Neural progenitor cell (in vitro differentiated cells): ENCODE measurements at places on chromosomes 7 and 10. TPM values are rescaled to one million over a fixed set of nuclear protein-coding genes. Genes with fewer than 3 reads are reported as not detected.

- no peak overlapping the region for H3K27ac ChIP-seq
- no peaks in the 10 kb centered on the region for H3K27me3 ChIP-seq
- H3K36me3 ChIP-seq, result no peaks in the 10 kb centered on the region
- H3K4me3 ChIP-seq, result no peak overlapping the region
Measured at GRCh38 chr10:114795039-114795438, 26.5 kb upstream of the FHIP2A start.

DNA sequence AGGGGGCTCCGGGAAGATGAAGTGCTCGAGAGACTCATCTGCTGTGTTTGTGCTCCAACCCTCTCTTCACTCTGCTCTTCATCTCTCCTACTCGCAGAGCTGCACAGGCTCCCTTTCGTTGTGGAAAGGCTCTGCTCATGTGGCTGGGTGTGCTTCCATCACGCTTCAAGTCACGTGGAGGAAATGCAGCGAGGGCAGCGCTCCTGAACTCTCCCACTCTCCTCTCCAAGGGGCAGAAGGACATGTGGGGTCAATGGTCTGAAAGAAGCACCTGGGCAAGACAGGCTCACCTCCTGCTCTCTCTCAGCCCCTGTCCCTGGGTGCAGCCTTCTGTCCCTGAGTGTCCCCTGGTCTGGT is 72.6 kb downstream of the USP6NL start:
- peaks cover 36% of the 10 kb centered on the region for H3K4me1 ChIP-seq
- DNase-seq, result no peak
- H3K36me3 ChIP-seq, result no peaks in the 10 kb centered on the region
- H3K4me3 ChIP-seq, result no peak overlapping the region

- H3K4me1 ChIP-seq, result peaks cover 23% of the 10 kb centered on the region
- no peak for DNase-seq
- no peaks in the 10 kb centered on the region for H3K27me3 ChIP-seq
Measured at GRCh38 chr10:31142026-31142425, 110.4 kb upstream of the ZNF438 start.

DNA sequence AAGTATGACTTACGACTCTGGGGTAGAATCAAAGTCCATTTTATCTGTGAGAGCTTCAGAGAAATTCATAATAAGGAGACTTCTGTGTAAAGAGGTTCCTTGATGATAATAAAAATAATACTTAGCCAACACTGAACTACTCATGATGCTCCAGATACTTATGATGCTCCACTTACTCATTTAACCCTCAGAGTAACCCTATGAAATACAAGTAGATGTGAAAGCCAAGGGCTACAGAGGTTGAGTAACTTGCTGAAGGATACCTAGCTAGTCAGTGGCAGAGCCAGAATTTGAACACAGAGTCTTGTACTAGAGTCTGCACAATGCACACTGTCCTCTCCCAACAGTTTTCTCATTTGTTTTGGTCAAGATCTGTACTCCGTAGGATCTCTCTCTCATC is 89.5 kb downstream of the HECW1 start:
- H3K27me3 ChIP-seq, result no peaks in the 10 kb centered on the region
- no peak overlapping the region for H3K27ac ChIP-seq
- no peak for DNase-seq
- H3K4me1 ChIP-seq, result peaks cover 23% of the 10 kb centered on the region
- H3K36me3 ChIP-seq, result no peaks in the 10 kb centered on the region

GRCh38 chr10:61451357-61451756 is 1.8 kb downstream of the TMEM26 start:
- no peaks in the 10 kb centered on the region for H3K4me1 ChIP-seq
- peaks cover 66% of the 10 kb centered on the region for H3K27me3 ChIP-seq
- H3K27ac ChIP-seq, result no peak overlapping the region
- no peaks in the 10 kb centered on the region for H3K36me3 ChIP-seq
- no peak for DNase-seq

Gene LEP
- not detected in 2 replicates for total RNA-seq
